ENCODE measurements at places on chromosomes 5 and 9.

- DNase-seq: no peak
Observed at GRCh38 chr9:137379761-137380161, 43.2 kb downstream of the EXD3 start.

DNA sequence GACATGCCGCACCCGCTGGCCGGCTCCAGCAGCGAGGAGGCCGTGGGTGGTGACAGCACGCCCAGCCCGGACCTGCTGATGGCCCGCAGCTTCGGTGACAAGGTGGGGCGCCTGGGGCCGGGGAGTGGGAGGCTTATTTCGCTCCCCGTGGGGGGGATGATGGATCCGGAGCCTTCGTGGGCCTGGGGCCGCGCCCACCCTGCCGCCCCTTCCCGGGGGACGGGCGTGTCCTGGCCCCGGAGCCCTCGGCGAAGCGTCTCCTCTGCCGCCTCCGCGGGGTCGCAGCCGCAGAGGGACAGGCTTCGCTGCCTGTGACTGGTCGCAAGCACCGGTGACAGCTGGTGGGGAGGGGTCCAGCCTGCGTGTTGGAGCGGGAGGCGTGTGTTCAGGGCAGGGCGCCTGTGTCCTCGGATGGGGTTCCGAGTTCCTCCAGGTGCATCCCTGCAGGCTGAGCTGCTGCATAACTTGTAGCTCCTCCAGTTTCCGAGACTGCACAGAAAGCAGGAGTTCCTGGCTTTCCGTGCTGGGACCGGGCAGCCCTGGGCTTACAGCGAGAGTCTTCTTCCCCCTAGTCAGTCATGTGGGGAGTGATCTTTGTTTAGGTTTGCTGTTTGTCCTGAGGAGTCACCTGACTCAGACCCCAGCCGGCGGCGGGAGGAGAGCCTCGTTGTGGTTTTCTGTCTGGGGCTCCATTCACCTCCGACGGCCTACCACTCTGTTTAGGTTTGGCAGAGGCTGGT, 666 bp downstream of the SNX30 start:
- peak; percentile 32 for DNase-seq

DNA sequence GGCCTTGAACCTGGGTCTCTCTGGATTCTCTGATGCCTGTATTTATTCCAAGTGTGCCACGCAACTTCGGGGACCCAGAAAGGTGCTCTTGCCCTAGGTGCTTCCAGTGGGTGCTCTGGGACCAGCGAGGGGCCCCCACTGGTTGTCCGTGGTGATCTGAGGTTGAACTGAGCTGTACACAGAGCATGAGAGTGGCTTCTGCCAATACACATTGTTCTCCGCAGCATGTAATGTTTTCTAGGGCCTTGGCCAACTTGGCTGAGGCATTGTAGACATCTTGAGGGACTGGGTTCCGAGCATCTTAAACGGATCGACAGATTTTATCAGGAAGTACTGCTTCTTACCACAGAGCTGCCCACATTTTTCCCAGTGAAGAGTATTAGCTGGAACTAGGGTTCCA, 117.9 kb downstream of the MTX3 start:
- DNase-seq: no peak

GRCh38 chr5:153523831-153524230, 33.4 kb downstream of the GRIA1 start:
- DNase-seq: no peak

DNA sequence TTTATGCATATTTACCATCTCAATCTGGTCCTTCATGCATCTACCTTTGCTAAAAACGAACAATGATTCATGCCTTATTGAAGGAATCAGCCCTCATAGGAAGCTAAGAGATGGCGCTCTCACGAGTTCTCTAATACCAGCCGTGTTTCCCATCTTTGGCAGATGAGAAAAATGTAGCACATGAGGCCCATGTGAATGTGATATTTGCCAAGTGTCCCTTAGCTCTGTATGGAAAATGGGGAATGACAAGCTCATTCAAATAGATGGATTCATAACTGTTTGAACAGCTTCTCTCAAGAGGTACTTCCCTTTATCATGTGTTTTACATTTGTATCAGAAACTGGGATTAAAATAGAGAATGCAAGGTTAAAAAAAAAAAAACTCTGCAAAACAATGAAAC, 66.1 kb downstream of the TTC39B start:
- DNase-seq: no peak

DNA sequence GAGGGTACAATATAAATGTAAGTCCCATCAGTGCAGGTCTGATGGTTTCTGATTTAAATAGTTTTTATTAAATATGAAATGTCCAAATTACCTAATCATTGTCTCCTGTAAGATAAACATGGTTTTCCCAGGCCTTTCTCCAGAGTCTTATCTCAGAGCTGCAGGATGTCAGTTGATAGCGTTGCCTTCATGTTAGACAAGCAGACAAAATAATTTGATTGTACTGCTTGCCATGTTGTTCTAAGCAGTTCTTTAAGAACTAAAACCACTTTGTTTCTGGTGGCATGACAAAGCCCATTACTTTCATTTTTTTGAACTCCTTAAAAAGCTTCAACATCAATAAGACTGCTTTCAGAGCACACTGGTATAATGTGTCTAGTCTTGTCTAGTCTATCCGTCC, 1073.5 kb downstream of the MAT2B start:
- no peak for DNase-seq

- peak; percentile 68 for DNase-seq
Observed at GRCh38 chr9:31597977-31598376, 786.5 kb upstream of the ACO1 start.

DNA sequence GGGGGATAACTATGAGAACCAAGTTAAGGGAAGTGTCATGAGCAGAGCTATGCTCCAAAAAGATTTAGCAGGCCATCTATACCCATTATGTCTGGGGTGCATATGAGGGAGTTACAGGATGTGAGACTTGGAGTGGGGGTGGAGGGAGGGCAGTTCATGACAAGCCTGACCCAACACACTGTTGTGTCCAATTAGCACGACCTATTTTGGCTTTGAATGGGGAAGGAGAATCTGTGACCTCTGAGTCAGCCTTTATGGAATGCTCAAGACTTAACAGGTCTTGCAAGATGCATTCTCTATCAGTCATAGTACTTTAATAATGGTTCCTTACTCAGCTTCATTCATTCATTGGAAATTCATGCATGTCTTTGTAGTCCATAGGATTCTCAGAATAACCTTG, 71.7 kb downstream of the GRIA1 start:
- DNase-seq: peak; percentile 13

DNA sequence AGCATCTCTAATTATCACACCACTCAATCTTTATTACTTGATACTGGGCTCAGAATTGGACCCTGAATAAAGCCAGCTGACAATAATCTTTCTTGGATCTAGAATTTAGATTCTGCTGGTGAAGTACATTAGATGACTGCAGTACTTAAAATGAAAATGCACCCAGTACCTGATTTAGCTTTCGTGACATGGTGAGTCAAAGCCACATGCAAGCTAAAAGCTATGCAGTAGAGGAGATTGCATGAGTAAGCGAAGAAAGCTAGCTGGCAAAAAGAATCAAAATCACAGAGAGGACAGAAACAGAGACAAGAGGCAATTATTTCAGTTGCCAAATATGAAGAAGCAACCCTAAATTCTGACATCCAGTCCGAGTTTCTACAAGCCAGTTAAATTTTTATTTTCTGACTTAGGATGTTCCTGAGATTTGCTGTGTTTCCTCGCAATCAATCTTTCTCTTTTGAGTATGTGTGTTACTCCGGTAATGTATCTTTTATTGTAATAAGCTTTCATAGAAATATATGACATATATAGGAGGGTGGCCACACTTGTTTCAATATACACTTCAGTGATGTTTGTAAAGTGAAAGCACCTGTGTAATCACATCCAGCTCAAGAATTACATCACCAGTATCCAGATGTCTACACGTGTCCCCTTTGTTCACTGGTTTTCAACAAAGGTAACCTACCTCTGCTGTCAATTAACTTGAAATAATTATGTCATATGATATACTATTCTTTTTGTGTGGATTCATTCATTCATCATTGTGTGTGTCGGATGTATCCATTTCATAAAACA, 101.7 kb downstream of the CDH18 start:
- DNase-seq: no peak

DNA sequence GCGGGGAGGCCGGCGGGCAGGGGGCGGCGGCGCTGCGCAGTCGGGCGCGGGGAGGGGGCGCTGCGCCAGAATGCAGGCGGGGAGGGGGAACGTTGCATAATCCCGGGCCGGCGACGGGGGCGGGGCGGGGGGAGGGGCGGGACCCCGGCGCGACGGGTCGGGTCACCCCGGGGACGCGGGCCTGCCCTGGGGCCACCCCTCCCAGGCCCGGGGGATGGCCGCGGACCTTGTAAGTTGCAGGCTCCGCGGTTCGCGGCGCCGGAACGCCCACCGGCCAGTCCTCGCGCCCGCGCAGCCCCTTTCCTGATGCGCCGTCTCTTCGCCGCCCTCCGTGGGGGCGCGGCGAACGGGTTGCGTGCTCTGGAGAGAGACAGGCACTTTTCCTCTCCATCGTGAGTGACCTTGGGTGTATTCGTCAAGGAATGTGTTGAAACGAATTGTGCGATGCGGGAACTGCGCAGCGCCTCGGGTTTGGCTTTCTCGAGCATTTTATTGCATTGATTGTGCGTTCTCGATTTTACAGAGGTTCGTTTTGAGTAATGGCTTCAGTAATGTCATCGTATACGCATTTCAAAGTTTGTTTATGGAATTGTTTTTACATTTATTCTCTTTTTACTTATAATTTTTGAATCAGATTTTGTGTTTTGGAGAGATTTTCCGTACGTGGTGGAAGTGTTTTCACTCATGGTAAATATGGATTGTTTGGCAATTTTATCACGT, 802 bp downstream of the SPIN1 start:
- DNase-seq: peak; percentile 27

DNA sequence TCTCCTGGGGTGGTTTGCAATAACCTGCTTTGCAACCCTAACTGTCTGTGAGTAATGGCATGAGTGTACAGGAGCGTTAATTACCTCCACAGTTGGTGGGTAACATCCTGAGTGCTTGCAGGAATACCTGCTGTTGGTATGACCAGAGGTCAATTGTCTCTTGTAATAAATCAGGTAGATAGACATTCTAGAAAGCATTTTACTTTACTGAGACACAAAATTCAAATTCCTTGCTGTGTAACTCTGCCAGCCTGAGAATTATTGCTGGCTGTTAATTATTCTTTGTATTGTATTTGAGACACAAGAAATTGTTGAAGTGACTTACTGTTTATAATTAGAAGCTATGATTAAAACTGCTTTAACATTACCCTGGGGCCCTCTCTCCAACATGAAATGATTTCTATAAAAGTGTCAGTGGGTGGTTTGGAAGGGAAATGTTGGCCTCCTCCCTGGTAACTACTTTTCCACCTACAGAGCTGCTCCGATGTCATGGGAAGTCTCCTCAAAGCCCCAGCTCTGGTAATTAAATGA, 150.8 kb upstream of the ADCY2 start:
- no peak for DNase-seq

- DNase-seq: no peak
Observed at GRCh38 chr5:128236334-128236733, 152.8 kb downstream of the SLC12A2 start.

DNA sequence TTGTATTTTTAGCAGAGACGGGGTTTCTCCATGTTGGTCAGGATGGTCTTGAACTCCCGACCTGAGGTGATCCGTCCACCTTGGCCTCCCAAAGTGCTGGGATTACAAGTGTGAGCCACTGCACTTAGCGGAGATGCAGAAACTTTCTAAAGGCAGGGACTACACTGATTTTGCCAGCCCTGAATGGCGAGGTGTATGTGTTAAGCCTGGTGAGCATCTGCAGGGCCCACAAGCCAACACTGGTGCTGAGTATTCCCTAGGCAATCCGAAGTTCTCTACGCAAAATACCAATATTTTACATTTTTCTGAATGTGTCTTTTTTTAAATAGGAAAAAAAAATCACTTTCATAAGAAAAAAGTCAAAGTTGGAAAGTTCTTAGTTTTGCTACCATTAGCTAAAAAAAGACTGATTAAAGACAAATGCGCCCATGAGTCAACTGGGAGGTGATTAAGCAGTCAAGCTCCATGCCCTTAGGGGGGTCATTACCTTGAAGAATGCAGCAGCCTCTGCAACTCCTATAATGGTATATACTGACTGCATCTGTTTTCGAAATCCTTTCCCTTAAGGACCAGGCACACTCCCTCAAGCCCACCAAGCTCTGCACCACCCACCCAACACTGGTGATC, 502.8 kb downstream of the BNC2 start:
- DNase-seq: no peak

DNA sequence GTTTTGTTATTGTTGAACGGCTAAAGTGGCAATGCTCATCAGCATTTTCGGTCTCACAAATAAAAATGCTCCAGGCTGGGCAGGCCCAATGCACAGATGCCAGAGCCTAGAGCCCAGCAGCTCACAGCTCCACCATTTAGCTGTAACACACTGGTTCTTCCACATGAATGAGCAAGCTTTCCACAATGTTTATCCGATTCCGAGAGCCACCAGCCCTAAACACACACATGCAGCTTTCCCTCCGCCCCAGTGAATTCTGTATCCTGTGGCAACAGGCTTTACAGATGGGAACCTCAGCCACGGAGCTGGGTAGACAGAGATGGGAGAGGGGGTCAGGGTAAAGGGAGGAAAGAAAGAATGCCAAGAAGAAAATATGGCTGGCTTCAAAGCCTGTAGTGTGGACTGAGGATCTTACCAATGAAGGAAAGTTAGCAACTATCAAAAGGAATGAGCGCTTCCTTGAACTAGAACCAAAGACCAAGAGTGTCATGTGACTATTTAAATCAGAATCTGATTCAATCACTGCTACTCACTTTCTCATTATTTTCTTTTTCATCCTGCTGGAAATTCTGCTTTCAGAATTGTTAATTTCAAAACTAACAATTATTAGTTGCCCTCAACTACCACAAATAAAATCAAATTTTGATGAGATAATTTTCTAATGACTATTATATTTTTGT, 77.1 kb downstream of the MRPS27 start:
- DNase-seq: no peak

GRCh38 chr5:65142511-65143011, 339.2 kb downstream of the ADAMTS6 start:
- no peak for DNase-seq

GRCh38 chr5:68652534-68652965, 437.0 kb downstream of the PIK3R1 start:
- no peak for DNase-seq

- DNase-seq: no peak
Observed at GRCh38 chr5:123047706-123048105, 11.2 kb upstream of the PPIC start.

- no peak for DNase-seq
Observed at GRCh38 chr5:123107343-123108244, 18.6 kb downstream of the PRDM6 start.

DNA sequence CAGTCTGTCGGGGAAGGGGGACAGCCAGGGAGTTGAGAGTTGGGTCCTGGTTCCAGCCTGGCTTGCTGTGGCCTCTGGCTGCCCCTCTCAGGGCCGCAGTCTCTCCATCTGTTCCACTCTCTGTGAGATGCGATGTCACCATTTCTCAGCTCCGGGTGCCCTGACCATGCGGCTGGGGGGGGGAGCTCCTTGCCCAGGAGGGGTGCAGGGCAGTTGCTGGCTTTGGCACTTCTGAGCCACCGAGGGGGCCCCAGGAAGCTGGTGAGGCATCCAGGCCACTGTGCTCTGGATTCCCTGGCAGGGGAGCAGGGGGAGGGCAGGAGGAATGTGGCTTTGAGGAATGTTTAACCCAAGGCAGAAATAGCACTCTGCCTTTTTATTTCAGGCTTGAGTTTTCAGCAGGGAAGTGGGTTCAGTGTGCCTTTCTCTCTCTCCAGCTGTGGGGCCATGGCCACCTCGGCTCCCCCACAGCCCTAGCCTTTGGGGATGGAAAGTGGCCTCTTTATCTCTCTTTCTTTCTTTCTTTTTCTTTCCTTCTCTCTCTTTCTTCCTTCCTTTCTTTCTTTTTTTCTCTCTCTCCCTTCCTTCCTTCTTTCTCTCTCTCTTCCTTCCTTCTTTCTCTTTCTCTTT, 11.0 kb downstream of the NCS1 start:
- DNase-seq: peak; percentile 31

Measured in Calu3 (cell line).